ENCODE measurements at places on chromosomes 1 and 21.

- no peak for DNase-seq
These were observed 28.1 kb downstream of the SLC5A9 start for GRCh38 chr1:48250572-48250971.

- DNase-seq: no peak
These were observed 28.3 kb upstream of the MYBPHL start for GRCh38 chr1:109335091-109335490.

GRCh38 chr21:29583424-29583924 is 284.8 kb downstream of the BACH1 start:
- no peak for DNase-seq

DNA sequence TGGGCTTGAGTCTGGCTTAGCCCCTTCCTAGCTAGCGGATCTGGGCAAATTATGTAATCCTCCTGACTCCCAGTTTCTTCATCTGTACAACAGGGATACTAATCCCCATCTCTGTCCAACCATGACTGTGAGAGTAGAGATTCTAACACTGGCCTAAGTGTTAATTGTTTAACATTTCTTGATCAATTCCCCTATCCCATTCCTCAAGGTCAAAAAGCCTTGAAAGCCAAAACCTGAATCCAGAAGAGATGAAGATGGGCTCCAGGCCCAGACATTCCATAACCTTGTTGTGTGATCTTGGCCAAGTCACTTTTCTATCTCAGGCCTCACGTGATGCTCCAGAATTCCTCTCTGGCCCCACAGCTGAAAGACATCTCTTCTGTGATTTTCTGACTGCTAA is 18.8 kb upstream of the PHLDA3 start:
- no peak for DNase-seq

DNA sequence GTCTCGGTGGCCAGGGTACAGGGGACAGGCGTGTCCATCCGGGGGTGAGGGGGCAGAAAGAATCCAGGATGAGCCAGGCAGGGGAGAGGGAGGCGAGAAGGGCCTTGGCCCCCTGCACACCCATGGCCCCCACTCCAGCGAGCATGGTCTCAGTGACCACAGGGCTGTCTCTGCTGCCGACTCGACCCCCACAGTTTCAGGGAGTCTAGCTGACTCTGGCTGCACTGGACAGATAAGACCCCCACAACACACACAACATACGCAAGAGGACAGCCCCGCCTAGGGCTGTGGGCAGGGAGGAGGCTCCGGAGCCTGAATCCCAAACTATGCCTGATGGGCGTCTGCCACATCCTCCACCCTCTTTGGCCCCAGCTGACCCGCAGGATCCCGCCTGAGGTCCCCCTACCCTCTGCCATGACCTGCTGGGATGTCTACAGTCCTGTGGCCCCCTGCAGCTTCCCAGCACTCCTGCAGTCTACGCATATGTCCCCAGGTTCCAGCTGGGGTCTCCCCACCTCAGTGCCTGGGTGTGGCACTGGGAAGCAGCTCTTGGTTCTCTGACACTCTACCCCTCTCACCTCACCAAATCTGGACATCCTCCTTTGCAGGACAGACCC is 22.0 kb downstream of the WNT9A start:
- no peak for DNase-seq

DNA sequence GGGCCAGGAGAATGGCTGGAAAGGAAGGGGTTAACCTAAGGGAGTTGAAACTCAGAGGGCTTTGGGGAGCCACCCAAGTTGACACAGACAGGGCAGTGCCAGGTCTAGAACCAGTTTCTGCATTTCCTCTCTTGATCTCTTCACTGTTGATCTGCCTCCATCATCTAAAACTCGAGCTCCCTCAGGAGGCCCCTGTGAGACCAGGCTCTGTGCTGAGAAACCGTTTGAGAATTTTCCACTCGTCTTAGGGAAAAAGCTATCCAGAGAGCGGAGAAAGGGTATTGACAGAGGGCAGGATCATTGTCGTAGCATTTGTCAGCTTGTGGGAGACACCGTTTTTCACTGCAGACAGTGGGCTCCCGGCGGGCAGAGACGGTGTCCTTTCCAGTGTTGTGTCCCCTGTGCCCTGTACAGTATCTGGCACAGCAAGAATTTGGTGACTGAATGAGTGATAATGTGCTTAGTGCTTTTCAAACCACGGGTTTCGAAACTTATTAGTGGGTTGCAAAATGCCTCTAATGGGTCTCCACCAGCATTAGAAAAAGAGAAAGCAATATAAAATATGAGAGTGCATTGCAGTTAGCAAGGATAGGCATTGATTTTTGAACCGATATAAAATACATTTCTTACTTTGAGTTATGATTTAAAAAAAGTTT is 31.1 kb downstream of the PROK1 start:
- DNase-seq: no peak

DNA sequence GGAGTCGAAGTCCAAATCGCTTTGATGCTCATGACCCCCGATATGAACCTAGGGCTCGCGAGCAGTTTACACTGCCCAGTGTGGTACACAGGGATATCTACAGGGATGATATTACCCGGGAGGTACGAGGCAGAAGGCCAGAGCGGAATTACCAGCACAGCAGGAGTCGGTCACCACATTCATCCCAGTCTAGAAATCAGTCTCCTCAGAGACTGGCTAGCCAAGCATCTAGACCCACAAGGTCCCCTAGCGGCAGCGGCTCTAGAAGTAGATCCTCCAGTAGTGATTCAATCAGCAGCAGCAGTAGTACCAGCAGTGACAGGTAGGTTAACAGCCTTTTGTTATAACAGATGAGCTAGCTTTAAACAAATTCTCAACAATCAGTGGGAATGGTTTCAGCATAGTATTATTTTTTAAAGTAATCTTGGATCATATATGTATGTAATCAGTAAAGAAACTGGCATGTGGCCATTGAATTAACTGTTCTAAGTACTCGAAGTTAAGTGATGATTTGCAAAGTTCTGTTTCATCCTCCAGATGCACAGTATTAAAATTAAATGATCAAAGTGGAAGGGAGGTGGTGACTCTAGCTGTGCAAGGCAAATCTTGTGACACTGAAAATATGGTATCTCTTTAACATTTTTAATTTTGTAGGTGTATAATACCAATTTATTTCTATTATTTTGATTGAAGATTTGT is 29.0 kb downstream of the SPEN start:
- no peak for DNase-seq

GRCh38 chr1:118618618-118619340 is 369.4 kb downstream of the TBX15 start:
- no peak for DNase-seq

DNA sequence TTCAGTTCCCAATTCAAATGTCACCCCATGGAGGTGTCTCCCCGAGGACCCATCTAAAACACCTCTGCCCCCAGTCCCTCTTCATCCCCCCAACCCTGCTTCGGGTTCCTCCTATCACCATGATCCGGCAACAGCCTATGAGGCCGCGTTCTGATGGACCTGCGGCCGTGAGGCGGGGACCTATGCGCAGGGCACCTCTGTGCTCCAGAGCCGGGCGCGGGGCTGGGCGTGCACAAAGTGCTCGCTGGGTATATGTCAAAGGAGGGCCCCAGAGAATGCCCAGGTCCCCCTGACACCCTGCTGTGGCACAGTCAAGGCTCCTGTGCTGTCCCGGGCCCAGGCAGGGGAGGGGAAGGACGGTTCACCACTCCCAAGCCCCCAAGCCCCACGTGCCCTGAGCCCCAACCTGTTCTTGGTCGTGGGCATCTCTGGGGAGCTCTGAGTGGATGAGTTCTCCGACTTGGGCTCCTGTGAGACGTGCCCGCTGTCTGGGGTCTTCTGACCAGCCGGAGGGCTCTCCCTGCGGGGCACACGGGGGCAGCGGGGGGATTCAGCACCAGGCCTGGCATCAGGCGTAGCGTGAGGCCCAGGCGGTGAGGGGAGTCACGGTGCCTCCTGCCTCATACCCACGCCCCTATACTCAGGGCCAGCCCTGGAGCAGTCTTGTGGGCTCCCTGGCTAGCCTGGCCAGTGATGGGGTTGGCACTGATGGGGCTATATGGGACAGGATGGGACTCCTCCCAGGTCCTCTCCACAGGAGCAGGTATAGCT is 67.7 kb downstream of the RAP1GAP start:
- no peak for DNase-seq

DNA sequence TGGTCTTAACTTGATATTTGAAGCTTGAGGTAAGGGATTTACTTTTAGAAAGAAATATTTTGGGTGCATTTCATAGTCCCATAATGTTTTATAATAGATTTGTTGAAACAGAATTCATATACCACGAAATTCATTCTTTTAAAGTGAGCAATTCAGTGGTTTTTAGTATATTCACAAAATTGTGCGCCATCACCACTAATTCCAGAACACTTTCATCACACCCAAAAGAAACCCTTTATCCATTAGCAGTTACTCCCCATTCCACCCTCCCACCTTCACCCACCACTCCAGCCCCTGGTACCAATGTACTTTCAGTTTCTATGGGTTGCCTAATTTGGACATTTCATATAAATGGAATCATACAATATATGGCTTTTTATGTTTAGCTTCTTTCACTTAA is 38.9 kb upstream of the DMRTB1 start:
- no peak for DNase-seq

DNA sequence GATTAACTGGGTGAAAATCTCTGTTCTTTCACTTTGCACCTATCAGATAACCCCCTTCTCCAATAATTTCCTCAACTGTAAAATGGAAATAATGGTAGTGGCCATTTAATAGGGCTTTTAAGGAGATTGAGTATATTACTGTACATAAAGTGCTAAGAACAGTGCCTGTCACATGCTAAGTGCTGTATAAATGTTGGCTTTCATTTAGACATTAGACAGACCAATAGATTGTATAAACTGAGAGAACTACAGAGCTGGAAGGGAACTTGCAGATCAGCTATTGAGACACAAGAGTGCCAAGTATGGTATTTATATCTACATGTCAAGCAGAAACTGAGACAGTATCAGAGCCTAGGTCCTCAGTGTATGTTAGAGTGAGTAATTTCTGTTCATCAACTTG is 934.7 kb downstream of the PLA2G4A start:
- no peak for DNase-seq

GRCh38 chr21:42818328-42818749 is 61.0 kb downstream of the WDR4 start:
- DNase-seq: peak; percentile 42

- peak; percentile 74 for DNase-seq
These were observed at the start of gene TXLNA for GRCh38 chr1:32179443-32180185. TXLNA (plus strand) TSS chr1:32179675; CDS start chr1:32180346, 671 bp downstream.

DNA sequence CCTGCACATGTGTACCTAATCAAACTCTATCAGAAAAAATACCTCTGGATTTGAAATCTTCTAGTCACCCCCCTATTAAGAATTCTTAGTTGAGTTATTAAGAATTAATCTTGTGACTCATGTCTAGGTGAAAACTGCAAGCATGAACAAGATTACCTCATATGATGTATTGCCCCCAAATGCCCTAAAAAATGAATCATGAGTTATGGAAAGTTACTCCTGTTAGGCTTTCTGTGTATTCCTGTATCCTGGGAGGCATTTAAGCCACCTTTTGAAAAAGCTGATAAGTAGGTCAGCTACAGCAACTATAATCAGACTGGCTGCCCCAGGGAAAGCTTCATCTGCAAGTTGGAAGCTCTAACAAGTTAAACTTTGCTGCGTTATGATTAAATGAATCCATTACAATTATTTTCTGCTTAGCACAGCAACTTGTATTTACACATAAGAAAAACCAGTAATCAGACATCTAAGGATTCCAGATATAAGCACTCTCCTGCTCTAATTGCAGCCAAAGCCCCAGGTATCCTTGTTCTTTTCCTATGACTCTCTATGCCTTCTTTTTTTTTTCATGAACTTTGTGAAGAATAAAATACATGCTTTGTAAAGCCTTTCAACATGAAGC is 147.7 kb downstream of the NTPCR start:
- no peak for DNase-seq

- no peak for DNase-seq
These were observed 285.3 kb upstream of the C1orf105 start for GRCh38 chr1:172135076-172135672.

DNA sequence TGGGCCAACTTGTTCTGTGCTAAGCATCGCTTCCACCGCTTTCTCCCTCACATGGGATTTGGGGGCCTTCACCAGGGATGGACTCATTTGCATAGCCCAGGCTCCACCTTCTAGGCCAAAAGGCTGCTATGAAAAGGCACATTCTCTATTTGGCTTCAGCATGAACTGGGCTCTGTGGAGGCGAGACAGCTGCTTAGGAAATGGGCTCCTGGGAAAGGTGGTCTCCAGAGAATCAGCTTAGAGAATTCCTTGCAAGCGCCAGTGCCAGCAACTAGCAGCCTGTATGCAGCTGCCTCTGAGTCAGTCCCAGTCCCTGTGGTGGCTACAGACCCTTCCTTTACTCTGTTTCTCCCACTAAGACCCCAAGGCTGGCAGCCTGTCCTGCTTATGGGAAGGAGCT is 214.5 kb downstream of the HIVEP3 start:
- DNase-seq: no peak

GRCh38 chr1:154178911-154179811 is 12.7 kb downstream of the TPM3 start:
- DNase-seq: no peak

Measured in stimulated activated CD4-positive, alpha-beta T cell treated with anti-CD3 and anti-CD28 coated beads, Interleukin-1b, Interleukin-23, amount 100 ng/mL, for 1 hour (primary cell).